ENCODE measurements at places on chromosomes 16 and 17.

DNA sequence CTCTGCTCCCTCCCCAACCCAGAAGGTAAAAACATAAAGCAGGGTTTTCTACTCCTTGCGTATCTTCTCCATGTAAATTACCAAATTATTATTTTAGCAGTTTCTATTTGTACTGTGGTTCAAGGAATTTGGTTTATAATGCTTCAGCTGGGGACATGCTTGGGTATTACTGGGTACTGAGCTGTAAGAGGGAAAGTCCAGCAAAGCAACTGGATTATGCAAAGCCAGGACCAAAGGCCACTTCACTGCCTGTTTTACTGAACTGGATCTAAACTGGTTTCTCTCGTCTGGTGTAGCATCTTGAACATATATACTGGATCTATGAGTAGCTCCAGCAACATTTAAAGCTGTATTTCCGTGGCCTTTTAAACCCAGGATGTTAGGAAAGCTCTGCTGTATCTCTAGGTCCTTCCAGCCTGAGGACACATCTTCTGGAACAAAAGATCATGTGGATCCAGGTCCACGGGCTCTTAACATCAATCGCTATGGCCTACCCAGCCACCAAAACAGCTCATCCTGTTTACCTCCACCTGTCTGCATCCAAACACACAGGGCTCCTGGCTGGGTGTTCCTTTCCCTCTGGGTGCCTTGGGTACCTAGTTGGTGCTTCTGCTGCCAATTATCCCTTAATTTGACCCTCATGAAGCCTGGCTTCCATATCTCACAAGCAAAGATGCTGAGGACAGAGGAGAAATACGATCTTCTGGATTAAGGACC is 7.2 kb downstream of the PMP22 start:
- DNase-seq = no peak

DNA sequence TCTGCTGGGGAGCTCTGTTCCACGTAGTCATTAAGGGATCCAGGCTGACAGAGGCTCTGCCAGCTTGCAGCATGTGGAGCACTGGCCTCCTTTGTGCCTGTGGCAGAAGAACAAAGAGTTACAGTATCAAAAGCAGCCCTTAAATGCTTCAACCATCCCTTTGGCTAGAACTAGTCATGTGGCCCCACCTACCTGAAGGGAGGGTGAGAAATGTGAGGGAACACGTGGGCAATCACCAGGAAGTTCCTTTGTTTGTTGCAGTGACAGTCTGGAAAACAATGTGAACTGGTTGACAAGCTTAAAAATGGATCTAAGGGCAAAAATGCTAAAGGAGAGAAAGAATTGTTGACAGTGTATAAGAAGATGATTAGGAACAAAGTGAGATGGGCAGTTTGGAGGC is 290.4 kb upstream of the HSBP1 start:
- no peak for DNase-seq

GRCh38 chr16:14529010-14529669 is 100.9 kb downstream of the PARN start:
- peak; percentile 84 for DNase-seq

DNA sequence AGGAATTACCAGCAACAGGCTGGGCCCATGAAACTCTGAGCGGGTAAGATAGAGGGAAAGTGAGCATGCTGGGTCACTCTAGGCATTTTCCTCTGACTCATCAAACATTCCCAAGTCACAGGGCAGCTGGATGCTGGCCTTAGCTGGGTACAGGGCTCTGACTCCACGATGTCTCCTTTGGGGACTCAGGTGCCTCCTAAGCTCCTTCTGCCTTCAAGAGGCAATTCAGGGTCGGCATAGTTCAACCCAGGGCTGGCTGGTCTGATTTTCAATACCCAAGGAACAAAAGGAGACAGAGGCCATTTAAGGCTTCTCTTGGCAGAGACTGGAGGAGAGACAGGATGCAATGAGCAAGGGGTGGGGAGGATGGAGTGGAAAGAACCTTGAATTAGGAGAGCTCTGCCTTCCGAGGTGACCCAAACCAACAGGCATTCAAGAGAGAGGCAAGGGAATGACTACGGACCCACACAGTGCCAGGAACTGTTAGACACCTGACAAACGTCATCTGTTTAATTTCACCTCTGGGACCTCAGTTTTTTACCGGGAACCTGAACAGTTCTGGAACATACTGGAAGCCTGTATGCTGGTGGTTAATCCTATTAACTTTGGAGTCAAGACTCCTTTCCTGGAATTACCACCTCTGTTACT is 910 bp downstream of the WBP2 start:
- DNase-seq = peak; percentile 58

DNA sequence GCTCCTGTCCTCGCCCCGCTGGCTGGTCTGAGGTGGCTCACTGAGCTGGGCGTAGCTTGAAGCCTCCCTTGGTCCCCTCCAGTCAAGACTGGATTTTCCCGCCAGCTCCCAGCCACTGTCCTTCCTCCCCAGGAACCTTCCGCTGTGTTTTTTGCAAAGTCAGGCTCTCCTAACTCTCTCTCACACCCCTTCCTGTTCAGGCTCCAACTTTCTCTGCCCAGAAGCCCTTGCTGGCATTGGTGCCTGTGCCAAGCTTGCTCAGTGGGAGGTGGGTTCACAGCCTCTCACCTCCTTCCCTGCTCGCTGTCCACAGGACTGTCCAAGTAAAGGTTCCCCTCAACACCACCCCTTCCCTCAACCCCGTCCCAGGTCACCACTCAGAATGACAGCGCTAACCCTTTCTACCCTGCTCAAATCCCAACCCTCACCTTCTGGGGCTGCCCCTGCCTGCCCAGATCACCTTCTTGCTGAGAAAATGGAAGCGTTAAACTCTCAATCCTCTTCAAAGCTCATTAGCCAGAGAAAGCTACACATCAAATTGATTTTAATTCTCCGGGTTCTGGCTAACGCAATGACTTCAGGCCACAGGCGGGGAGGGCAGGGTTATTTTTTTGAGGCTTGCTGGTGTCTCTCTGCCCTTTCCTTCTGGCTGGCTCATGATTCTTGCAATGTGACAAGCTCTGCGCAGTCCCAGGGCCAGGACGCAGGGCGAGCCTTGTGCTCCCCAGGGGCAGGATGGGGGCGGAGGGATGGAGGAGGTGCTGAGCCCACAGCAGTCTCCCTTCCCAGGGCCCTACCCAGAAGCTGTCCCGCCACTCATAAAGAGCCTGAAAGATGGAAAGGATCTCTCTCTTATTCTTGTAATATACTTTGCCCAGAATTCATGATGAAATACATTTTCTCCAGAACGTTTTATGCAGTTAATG is 357.2 kb upstream of the TNRC6C start:
- DNase-seq = no peak

- DNase-seq = peak; percentile 61
These were observed 340.1 kb downstream of the ABCC12 start for GRCh38 chr16:47815655-47816054.

DNA sequence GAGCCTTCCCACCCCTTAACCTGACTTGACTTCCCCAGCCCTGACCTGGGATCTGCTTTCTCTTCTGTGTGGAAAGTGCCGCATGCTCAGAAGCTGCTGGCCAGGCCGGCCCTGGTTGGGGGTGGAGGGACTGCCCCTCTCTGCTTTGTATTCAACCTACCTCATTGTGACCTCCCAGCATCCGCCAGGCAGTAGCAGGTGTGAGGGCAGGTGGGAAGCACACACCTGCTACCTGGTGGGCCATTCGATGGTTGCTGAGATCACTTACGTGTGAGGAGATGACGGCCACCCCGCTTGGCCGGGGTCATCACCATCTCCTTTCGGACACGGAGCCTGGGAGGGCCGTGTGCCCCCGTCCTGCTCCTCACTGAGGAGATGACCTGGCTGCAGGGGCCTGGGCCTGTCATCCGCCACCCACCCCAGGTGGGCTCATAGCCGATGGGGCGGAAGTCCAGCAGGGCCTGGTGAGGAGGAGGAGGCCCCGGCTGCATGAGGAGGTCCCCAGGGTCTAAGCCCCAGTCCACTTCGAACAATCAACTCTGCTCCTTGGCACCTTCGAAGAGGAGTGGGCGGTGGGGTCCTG is 7.1 kb downstream of the CPNE7 start:
- no peak for DNase-seq

- DNase-seq = no peak
These were observed 107.6 kb downstream of the RMI2 start for GRCh38 chr16:11452746-11453389.

- no peak for DNase-seq
These were observed 111.7 kb downstream of the CDH11 start for GRCh38 chr16:65010125-65010524.

DNA sequence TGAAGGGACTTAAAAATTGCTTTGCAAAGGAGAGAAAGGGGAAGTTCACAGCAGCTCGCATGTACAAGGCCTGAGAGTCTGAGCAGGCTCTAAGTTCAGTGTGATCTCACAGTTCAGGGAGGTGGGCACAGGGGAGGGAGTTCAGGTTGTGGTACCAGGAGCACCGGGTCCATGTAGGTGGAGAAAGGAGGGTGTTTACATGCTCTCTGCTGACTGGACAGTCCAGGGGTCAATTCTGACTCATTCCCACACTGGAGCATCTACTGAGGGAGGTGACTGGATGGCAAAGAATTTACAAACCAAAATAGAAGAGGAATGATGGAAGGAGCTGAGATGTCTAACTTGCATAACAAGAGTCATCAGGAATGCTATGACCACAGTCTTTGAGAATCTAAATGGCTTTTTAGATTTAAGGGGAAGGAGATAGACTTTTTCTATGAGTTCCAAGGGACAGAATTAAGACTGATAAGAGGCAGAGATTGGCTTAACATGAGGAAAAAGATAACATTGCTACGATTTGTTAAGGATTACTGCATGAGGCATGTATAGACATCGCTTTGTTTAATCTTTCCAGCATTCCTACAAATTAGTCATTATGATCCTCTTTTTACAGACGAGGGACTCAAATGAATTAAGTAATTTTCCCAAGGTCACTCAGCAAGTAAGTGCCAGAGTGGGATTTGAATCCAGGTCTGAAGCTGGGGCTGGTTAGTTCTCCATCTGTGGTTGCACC is 29.9 kb downstream of the MIS12 start:
- peak; percentile 99 for DNase-seq
